ENCODE measurements at places on chromosomes 7 and 10.

DNA sequence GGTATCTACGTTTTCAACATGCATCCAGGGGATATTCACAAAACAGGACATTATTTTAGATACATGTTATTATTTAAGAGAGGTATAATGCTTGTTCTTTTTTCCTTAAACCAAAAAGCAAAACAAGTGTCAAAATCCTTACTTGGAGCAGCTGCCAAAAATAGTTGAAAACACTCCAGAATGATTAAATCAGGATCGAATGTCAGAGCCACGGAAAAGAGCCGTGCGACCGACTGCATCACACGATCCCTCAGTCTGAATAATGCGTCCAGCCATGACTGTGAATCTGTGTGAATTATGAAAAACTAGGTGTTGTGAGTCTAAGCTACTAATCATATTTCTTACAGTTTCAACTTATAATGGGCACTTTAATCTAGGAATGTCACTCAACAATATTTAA, 126.0 kb downstream of the PARD3 start:
- DNase-seq, result no peak

GRCh38 chr10:42551582-42552187, 86.7 kb downstream of the ZNF33B start:
- DNase-seq, result no peak

GRCh38 chr7:55018361-55019190, at the start of gene EGFR:
EGFR (plus strand) TSS chr7:55019017; CDS start chr7:55019278, 261 bp downstream.
- DNase-seq, result peak; percentile 50

GRCh38 chr10:11604865-11605650, 6.4 kb downstream of the USP6NL start:
- no peak for DNase-seq

GRCh38 chr10:7491949-7492659, 81.3 kb upstream of the SFMBT2 start:
- DNase-seq, result no peak

GRCh38 chr10:4136121-4136520, 351.1 kb upstream of the KLF6 start:
- DNase-seq, result no peak

DNA sequence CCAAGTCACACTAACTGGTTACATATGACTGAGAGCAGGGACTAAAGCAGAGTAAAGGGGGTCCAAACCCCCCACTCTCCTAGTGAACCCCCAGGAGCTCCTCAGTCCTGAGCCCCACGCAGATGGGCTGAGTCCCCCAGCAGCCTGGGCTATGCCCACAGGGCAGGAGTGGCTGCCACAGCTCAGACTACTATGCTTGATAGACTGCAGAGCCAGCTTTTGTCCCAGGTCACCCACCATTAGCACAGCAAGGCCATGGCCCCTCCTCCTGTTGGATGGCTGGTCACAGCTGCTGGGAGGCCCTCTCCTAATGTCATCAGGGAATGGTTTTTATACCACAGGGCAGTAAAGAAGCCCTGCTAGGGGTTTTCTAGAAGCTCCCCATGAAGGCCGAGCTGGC, 46.3 kb upstream of the FGFR2 start:
- DNase-seq, result no peak

DNA sequence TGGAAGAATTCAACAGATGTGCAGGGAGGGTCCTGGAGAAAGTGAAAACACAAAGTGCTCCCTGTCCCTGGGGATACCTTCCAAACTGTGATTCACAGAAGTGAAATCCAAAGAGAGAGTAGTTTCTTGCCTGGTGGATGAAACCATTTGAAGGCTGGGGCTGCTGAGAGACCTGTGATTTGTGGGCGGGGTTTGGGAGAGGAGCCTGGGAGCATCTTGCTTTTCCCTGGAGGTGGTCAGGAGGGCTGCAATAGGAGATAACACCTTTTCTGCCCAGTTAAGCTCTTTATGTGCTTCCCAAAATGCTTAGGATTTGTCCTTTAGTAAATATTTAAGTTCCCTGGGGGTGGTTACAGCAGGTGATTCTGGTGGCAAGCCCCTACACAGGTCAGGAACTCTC, 105.3 kb upstream of the TPK1 start:
- no peak for DNase-seq

- no peak for DNase-seq
Observed at GRCh38 chr7:44700322-44700721, 48.3 kb upstream of the ZMIZ2 start.

DNA sequence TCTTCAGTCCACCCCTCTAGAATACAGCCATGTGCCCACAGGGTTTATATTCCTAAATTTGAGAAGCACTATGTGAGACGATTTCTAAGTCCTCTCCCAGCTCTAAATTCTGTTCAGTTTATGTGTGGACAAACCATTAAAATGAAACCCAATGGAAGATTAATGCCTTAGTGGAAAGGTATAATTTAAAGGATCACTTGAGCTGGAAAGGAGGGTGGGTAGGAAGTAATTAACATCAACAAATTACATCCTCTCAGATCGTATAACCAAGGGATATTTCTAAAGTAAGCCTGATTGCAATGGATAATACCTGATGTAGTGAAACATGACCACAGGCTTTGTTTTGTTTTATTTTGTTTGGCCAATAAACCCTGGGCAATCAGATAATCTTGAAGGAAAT, 511.0 kb upstream of the COBL start:
- no peak for DNase-seq

GRCh38 chr7:123594813-123595241, 6.8 kb upstream of the ASB15 start:
- DNase-seq, result no peak

DNA sequence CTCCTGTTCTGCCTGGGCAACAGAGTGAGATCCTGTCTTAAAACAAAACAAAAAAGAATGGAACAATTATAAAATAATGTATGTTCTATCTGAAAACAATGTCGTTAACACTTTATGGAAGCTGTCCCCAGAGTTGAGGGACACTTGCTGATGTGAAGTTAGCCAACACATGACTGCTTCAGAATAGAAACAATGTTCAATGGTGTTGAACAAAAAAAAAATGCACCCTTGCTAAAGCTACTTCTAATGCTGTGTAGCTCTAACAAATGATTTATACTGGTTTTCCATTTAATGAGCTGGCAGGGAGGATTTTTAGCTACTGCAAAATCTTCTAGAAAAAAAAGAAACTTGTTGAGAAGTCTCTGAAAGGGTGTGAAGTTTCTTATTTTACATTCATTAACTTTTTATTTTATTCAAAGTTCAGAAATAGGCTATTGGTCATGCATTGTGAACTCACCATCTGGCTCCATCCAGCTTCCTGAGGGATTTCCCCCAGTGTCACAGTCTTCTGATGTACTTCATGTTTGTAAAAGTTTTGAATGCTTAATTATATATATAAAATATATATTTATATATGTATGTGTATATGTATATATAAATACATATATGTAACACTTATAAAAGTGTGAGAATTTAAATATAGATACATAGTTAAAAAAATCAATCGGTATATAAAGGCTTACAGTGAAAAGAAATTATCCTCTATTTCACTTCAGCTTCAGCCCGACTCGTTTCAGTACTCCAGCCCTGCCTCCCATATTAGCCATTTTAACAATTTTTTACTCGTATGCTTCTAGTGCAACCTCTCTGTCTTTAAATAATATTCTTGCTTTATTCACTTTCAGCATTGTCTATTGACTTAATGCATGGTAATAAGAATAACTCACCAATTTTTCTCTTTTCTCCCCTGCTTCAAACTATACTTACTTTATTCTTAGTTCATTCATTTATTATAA, 35.0 kb downstream of the HDAC9 start:
- no peak for DNase-seq

DNA sequence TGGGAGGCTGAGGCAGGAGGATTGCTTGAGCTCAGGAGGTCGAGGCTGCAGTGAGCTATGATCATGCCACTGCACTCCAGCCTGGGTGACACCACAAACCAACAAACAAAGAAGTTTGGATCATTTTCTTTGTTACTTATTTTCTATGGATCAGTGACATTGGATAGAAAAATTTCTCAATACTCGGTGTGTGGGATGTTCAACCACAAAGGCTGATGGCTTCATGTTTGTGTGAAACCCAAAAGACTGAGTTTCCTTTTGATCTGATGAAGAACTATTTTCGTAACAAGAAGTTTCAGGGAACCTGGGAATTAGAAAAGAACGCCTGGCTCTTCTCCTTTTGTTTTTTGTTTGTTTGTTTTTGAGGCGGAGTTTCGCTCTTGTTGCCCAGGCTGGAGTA, 104.0 kb downstream of the HOXA1 start:
- DNase-seq, result no peak

GRCh38 chr10:104630731-104631130, 10.4 kb upstream of the SORCS3 start:
- DNase-seq, result no peak

- DNase-seq, result no peak
Observed at GRCh38 chr10:20276127-20276979, 460.1 kb downstream of the PLXDC2 start.

GRCh38 chr7:119929891-119930290, 343.1 kb upstream of the KCND2 start:
- DNase-seq, result no peak

DNA sequence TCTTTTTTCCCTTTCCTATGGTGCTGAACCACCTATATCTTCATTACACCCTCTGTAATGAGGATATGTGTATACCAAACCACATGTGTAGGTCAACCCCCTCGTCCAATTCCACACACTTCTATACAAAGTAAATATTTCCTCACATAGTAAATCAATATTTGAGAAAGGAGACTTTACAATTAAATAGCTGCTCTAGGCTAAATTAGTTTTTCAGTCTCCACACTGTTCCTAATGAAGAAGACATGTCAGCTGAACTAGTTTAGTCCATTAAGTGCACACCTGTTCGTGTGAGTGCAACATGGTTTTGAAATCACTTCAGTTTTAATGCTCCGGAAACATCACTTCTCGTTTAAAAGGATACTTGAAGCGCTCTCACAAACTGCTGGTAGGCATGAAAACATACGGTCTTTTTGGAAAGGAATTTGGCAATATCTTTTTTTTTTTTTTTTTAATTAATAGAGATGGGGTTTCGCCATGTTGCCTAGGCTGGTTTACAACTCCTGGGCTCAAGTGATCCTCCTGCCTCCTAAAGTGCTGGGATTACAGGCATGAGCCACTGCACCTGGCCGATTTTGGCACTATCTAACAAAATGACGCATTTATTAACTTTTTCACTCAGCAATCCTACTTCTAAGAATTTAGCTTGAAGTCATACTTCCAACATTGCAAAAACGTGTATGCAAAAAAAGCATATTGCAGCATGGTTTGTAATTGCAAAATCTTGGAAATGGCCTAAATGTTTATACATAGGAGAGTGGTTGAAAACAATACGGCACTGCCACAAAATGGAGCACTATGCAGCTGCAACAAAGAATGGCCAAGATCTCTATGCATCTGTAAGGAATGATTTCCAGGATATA, 2.1 kb upstream of the XRCC2 start:
- no peak for DNase-seq

- DNase-seq, result no peak
Observed at GRCh38 chr10:60384708-60385398, 4.8 kb downstream of the ANK3 start.

DNA sequence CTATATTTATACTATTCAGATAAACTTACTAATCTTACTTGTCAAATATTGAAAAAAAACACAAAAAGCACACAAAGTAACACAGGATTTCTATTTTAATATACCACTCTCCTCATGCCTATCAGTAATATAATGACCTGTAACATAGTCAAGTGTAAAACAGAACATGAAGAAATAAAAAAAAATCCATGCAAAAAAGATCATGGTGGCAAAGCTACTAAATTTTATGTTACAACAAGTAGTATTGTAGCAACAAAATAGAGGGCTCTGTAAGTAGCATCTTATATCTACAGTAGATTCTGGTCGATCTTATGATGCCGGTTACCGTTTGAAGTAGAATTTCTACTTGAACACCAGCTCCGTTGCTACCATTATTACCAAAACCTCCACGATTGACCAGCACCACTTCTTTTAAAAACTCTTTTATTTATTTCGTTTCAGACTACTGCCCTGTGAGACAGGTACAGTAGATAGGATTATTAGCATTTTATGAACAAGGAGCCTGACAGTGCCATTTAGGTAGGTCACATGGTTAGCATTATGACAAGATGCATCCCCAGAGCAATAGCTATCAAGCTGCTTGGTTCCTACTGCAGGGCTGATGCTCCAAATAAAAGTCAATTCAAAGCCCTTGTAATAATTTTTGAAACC, 2.1 kb downstream of the CPED1 start:
- DNase-seq, result no peak

- DNase-seq, result no peak
Observed at GRCh38 chr7:42222125-42222524, 14.9 kb downstream of the GLI3 start.

GRCh38 chr10:35420827-35421552, 84.7 kb downstream of the CCNY start:
- no peak for DNase-seq

- DNase-seq, result no peak
Observed at GRCh38 chr10:60182691-60183090, 207.0 kb downstream of the ANK3 start.

- peak; percentile 78 for DNase-seq
Observed at GRCh38 chr10:16777473-16778370, 39.5 kb downstream of the RSU1 start.
